ENCODE measurements at places on chromosomes 4 and X.

DNA sequence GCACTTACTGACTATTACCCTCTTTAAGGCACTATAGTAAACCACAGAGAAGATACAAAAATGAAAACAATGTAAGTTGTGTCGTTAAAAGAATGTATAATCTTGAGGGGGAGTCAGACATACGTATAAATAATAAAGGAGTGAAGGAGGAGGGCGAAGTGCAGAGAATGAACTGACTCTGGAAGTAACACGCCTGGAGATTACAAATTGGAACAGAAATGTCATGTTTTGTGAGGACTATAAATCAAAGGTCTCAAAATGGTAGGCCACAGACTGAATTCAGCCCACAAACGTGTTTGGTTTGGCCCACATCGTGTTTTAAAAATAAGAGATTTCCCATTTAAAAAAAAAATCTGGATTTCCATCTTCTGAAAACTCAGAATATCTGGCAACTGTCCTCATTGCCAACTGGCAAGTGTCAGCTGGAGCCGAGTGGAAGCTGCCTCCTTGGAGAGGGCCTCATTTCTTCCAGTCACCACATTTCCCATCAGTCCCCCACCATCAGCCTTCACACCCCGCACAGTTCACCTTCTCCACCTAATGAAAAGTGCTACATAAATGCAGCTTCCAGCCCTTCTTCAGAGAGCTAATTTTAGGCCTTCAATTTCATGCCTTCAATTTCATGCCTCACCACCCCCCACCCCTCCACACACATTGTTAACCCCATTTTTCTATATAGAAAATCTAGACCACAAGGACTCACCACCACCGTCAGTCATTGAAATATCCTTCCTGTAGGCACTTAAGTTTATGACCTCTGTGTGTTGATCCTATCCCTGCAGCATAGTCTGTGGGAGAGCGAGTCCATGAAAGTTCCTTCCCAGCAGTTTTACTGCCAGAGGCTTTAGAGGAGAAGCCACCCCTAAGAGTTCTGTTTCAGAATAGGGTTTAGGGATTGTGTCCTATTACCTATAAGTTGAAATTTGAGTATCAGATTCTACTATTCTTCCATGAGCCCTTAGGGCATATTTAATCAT, 32.0 kb upstream of the COL25A1 start:
- no peak for DNase-seq

- DNase-seq: peak; percentile 45
Measured at GRCh38 chrX:45849261-45849862, 648.7 kb upstream of the DIPK2B start.

GRCh38 chr4:4884611-4885010, 25.1 kb downstream of the MSX1 start:
- DNase-seq: no peak

DNA sequence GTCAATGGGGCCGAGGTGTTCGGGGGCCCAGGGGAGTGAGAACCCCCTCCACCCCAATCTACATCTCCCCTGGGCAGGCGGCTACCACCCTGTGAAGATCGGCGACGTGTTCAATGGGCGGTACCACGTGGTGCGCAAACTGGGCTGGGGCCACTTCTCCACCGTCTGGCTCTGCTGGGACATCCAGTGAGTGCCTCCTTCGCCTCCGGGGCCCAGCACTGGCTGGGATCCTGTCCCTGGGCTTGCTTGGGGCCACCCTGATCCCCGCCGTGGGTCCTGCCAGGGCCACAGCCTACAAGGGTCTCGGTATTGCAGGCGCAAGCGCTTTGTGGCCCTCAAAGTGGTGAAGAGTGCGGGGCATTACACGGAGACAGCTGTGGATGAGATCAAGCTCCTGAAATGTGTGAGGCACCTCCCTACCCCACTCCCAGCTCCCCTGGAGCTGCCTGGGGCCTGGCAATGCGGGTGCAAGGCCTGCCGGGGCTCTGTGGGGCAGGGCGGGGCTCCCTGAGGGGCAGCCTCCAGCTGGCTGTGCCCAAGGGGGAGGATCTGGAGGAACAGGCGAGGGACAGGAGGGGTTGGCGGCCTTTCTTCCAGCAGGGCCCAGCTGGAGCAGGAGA, 697 bp downstream of the SRPK3 start:
- DNase-seq: no peak

GRCh38 chr4:4446434-4446833, 59.5 kb downstream of the NSG1 start:
- DNase-seq: no peak

GRCh38 chr4:82287720-82288119, 86.1 kb downstream of the HNRNPD start:
- no peak for DNase-seq

DNA sequence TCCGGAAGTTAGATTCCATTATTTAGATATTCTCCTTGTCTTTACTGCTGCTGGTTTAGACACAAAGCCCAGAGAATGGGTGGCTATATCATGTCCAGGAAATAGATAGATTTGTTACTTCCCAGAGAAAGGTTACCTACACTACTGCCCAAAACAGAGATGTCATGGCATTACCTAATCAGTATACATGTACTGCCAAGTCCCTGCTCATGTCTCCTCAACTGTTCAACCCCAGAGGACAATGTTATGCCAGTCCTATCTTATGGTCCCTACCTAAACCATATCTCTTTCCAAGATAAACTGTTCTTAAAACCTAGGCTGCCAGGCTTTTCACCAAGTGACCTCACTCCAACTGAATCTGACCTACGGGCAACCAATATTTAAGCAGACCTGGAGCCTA, 209.5 kb upstream of the AR start:
- DNase-seq: no peak

DNA sequence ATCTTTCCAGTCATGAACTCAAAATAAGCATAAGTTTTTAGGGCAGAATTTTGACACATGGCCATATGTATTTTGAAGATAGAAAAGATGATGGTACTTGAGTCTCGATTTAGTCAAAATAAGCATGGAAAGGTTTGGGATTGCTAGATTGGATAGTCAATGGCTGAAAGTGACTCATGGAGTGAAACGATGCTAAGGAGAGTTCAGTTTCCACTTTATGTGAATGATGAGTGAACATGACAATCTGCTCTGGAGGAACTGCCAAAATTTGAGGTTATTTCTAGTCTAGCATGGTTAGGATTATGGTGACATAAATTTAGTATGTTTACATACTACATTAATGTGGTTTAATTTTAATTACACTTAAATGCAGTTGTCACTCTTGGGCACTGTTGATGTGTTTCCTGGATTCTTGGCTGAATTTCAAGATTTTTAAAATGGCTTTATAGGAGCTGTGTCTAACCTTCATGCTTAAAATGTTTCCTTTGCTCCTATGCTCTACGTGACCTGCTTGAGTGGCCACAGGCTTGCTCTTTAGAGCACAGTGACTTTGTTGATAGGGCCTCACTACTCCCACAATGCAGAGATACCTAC, 17.1 kb downstream of the DDX3X start:
- no peak for DNase-seq

DNA sequence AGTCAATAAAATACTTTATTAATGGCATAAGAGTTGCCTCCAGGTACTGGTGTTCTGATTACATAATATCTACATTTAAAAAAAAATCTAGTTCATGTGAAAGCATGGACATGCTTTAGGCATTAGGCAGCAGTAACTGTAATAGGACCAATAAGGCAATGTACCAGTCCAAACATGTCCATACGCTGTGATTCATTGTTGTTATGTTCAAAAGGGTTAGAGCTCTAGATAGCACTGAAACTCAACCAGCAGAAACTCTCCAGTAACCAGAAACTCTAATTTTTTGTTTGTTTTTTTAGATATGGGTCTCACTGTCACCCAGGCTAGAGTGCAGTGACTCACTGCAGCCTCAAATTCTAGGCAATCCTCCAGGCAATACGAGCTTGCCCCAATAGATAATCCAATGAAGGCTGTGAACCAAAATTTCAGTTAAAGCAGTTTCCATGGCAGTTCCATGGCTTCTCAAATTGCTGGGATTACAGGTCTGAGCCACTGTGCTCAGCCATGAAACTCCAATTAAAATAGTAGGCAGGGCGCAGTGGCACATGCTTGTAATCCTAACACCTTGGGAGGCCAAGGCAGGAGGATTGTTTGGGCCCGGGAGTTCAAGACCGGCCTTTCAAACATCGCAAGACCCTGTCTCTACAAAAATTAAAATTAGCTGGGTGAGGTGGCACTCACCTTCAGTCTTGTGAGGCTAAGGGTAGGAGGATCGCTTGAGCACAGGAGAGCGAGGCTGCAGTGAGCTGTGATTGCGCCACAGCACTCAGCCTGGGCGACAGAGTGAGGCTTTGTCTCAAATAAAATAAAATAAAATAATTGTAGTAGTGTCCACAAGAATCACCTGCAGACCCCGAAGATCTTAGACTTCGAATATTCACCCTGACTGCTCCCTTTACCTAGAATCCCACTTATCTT, 36.3 kb downstream of the MGARP start:
- no peak for DNase-seq

GRCh38 chr4:183100827-183101226, 1.8 kb downstream of the WWC2 start:
- no peak for DNase-seq

DNA sequence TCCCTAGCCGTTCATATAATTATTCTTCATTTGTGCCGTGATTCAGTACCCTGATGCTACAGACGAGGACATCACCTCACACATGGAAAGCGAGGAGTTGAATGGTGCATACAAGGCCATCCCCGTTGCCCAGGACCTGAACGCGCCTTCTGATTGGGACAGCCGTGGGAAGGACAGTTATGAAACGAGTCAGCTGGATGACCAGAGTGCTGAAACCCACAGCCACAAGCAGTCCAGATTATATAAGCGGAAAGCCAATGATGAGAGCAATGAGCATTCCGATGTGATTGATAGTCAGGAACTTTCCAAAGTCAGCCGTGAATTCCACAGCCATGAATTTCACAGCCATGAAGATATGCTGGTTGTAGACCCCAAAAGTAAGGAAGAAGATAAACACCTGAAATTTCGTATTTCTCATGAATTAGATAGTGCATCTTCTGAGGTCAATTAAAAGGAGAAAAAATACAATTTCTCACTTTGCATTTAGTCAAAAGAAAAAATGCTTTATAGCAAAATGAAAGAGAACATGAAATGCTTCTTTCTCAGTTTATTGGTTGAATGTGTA, 7.0 kb downstream of the SPP1 start:
- no peak for DNase-seq

DNA sequence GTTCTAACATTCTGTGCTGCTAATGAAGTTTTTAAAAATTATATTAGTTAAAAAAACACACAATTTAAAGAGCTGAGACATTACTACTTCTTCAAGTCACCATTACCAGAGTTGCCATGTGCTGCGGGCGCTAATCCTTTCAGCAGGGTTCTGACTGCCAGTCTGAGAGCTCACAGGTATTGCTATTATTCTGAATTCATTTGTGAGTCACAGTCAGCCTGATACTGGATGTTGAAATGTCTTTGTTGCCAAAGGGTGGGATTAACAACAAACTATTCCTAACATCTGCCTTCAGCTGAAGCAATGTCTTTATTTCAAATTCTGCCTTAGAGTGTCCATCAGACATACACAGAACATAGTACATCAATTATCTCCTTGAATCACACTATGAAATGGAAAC, 197.1 kb upstream of the FGF13 start:
- DNase-seq: no peak

DNA sequence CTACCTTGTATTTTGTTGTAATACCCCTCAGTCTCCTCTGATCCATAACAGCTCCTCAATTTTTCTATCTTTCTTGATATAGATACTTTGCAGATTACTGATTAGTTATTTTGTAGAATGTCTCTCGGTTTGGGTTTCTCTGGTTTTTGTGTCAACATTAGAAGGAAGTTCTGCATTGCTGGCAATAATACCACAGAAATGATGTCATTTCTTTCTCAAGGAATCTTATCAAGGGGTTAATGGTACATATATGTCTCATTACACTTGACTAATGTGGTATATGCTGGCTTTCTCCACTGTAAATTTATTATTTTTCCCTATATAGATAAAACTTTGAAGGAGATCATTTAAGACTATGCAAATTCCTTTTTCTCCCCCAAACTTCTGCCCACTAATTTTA, 183.6 kb upstream of the DKK2 start:
- DNase-seq: no peak

- no peak for DNase-seq
Measured at GRCh38 chr4:114251020-114251419, 271.6 kb upstream of the ARSJ start.

Measured in activated CD8-positive, alpha-beta memory T cell treated with anti-CD3 and anti-CD28 coated beads, Interleukin-2, amount 10 ng/mL, durations not matched to agents 7 days and 5 days (primary cell).